Stimulated activated CD4-positive, alpha-beta T cell treated with anti-CD3 and anti-CD28 coated beads, Interleukin-1b, Interleukin-23, amount 100 ng/mL, for 24 hours (primary cell): ENCODE measurements at places on chromosomes 4 and X.

DNA sequence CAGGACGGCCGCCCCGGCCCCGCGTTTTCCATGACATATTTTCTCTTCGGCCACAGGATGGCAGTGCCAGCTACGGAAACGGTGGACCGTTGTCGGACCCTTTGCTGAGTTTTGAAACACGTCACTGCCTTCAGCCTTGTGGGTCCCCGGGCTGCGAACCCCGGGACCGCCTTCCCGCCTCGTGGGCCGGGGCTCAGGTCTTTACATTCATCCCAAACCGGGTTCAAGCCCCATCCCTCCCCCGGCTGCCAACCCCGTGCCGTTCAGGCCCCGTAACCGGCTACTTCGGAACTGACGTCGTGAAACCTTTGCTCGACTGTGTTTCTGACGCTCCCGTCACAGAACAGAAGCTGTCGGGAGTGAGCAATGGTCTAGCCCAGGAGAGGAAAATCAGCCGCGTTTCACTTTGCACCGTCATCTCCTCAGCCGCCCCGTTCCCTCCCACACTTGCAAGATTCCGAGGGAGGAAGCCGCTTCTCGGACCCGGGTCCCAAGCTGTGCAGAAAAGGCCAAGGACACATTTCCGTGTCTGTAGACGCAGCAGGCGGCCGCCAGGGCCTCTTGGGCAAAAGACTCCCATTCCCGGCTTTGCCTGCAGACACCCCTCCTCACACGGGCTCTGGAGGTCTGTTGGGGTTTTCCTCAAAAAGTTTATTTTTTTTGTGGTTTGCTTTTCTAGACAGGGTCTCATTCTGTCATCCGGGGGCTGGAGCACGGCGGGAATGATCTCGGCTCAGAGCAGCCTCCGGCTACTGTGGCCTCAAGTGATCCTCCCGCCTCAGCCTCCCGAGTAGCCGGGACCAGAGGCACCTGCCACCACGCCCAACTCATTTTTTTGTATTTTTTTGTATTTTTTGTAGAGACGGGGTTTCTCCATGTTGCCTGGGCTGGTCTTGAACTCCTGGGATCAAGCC lies 41.4 kb upstream of the PPP2R3B start:
- no peak for DNase-seq

DNA sequence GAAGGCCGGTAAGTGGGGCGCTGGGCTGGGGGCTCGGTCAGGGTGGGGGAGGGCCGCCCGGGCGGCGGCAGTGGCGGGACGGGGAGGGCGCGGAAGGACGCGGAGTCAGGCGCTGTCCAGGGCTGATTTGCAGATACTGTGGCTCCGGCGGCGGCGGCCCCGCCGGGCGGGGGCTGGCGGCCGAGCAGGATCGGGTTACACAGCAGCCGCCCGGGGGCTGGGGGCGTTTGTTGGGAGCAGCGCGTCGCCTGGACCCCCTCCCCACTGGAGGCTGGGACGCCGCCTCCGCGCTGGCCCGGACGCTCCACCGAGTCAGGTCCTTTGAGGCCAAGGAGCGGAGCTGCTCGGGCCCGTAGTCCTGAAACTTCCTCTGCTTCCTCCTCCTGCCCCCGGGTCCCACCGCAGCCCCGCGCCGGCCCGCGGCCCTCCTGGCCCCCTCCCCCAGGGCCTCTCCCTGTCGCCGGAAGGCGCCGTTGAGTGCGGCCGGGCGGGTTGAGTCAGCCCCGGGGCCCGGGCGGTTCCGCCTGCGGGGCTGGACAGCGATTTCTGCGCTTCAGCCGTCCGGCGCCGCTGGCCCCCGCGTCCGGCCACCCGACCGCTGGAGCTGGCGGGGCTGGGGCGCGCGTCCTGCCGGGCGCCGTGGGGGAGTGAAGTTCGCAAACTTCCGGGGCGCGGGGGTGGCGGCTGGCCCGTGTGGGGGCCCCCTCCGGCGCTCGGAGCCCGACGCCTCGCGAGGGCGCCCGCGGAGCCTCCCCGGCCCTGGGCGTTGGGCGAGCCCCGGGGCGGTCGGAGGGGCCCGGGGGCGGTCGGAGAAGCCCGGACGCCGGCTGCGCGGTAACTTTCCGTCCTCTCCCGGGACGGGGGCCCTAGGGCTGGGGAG lies 746 bp downstream of the REST start:
- DNase-seq, result peak; percentile 34

DNA sequence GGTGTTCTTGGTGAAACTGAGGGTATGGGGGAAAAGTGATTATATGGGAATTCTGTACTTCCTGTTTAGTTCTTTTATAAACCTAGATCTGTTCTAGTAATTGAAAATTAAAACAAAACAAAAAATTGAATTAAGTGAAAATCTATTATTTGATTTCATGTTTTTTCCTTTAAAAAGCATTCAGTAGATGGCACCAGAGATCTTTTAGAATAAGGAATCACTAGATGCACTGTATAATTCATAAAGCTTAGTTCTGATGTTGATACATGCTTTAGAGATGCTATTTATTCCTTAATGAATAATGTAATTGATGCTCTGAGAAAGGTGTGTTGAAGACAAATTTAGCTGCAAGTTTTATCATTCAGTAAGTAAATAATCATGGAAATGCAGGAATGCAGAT lies 87.3 kb downstream of the LCORL start:
- no peak for DNase-seq

DNA sequence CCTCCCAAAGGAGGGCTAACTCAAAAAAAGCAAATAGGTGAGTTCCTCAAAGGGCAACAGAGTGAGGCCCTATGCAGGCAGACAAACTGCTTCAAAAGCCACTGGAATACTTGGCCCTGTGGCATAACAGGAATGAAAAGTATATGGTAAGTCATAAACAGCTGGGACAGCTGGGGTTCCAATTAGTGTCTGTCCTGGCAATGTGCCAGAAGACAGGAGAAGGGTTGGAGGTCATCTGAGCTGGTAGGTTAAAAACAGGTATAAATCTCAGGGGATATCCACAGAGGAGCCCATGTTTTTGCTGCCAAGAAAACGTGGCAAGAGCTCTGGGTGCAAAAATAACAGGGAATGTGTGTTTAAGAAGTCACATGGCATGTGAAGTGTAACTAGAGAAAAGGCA lies 111.6 kb downstream of the APOOL start:
- no peak for DNase-seq
